ENCODE measurements at places on chromosomes 16 and 17. TPM values are rescaled to one million over a fixed set of nuclear protein-coding genes. Genes with fewer than 3 reads are reported as not detected.

DNA sequence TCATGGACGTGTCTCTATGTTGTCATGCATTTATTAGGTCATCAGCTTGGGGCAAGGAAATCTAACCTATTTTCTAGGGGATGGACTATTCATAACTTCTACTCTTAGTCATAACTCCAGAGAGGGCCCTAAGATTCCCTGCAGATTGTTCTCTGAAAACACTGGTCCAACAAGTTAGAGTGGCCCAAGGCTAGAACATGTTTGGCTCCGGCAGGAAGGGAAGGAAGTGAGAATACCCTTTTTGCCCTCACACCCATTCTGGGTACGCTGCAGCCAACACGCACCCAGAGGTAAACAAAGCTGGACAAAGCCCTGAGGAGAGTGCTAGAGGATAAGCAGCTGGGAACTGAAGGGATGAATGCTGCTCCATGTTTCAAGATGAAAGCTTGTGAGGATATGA, 9.9 kb downstream of the C16orf86 start:
- H3K27ac ChIP-seq, result no peak overlapping the region
- H3K4me3 ChIP-seq, result no peak overlapping the region
- H3K36me3 ChIP-seq, result no peaks in the 10 kb centered on the region
- no peak for DNase-seq

DNA sequence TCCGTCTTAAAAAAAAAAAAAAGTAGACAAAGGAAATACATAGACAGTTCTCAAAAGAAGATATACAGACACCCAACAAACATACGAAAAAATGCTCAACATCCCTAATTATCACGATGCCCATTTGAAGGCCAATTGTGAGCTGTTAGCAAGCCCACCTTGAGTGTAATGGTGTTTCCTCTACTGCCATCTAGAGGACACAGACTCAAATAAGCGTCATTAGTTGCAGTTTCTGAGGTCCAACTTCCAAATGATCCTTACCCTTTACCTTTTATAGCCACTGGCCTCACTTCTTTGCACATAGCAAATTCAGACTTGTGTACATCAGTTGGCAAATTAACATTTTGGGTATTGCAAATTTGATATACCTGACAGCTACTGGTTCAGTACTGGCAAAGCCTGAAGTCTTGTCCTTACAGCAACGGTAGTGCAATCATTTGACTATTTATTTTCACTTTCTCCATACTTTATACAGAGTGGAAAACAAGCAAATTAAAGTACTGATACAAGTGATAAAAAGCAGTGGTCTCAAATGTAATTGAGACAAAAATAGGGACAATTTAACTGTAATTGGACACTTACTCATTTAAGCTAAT, 536.3 kb upstream of the EEF2KMT start:
- no peaks in the 10 kb centered on the region for H3K27me3 ChIP-seq
- DNase-seq, result no peak
- no peaks in the 10 kb centered on the region for H3K4me1 ChIP-seq
- no peaks in the 10 kb centered on the region for H3K36me3 ChIP-seq
- no peak overlapping the region for H3K27ac ChIP-seq
- H3K4me3 ChIP-seq, result no peak overlapping the region

ZFP90 gene
- polyA plus RNA-seq, result 16.7 TPM

DNA sequence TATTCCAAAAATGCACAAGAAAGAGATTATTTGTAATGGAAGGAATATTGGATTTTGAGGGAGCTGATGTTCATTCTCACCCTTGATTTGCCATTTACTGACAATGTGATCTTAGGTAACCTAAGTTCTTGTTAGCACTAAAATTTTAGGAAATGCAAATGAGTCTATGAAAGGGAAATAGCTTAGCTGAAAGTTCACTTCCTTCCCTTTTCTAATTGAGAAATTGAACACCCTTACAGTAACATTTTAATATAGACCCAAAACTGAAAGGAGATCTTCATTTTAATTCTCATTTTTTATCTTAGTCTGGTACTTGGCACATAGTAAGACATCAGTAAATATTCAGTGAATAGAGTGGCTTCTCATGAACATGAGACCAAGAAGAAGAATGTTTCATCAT, 10.9 kb upstream of the WSB1 start:
- DNase-seq, result no peak
- no peak overlapping the region for H3K4me3 ChIP-seq
- peaks cover 1% of the 10 kb centered on the region for H3K4me1 ChIP-seq
- H3K27ac ChIP-seq, result no peak overlapping the region
- H3K27me3 ChIP-seq, result no peaks in the 10 kb centered on the region

GRCh38 chr17:47225911-47226688, 17.0 kb downstream of the MYL4 start:
- H3K27ac ChIP-seq, result no peak overlapping the region
- H3K4me1 ChIP-seq, result peaks cover 2% of the 10 kb centered on the region
- no peak for DNase-seq
- no peaks in the 10 kb centered on the region for H3K36me3 ChIP-seq

MSLN gene
- polyA plus RNA-seq, result 1.5 TPM

GRCh38 chr17:73874008-73874720, 229.9 kb upstream of the SDK2 start:
- H3K4me1 ChIP-seq, result no peaks in the 10 kb centered on the region
- H3K36me3 ChIP-seq, result no peaks in the 10 kb centered on the region

DNA sequence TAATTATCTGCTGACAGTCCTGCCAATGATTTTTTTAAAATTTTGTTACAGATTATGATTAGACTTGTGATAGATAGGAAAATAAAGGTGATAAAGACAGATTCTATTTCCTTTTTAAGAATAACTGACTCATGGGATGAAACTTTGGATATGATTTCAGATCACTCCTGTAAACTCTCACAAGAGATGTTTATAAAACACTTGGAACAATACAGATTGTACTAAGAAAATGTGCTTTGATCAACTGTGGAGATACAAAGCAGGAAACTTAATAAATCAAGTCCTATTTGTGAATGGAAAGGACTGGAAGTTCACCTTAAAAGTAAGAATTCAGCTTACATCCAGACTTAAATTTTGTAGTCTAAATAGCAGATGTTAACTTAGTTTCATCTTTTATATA, 21.4 kb downstream of the MRTFB start:
- H3K27ac ChIP-seq, result no peak overlapping the region
- H3K4me1 ChIP-seq, result peaks cover 2% of the 10 kb centered on the region
- H3K27me3 ChIP-seq, result no peaks in the 10 kb centered on the region
- no peaks in the 10 kb centered on the region for H3K36me3 ChIP-seq
- no peak overlapping the region for H3K4me3 ChIP-seq

GRCh38 chr16:65688301-65688700, 566.4 kb upstream of the CDH11 start:
- no peaks in the 10 kb centered on the region for H3K4me1 ChIP-seq
- no peak overlapping the region for H3K4me3 ChIP-seq
- no peaks in the 10 kb centered on the region for H3K27me3 ChIP-seq
- H3K27ac ChIP-seq, result no peak overlapping the region
- no peak for DNase-seq

- peaks cover 4% of the 10 kb centered on the region for H3K4me1 ChIP-seq
- no peak for DNase-seq
- H3K27ac ChIP-seq, result no peak overlapping the region
- H3K4me3 ChIP-seq, result peak overlapping the region; percentile 94
Observed at GRCh38 chr16:31072540-31073141, 1.4 kb downstream of the ZNF668 start.

XAF1 gene
- polyA plus RNA-seq, result 81.4 TPM

SMPD3 gene
- polyA plus RNA-seq, result 0.40 TPM

GRCh38 chr16:10497132-10498101, 83.0 kb downstream of the EMP2 start:
- H3K4me1 ChIP-seq, result no peaks in the 10 kb centered on the region
- no peak for DNase-seq
- no peaks in the 10 kb centered on the region for H3K36me3 ChIP-seq
- no peak overlapping the region for H3K4me3 ChIP-seq
- no peak overlapping the region for H3K27ac ChIP-seq
- no peaks in the 10 kb centered on the region for H3K27me3 ChIP-seq

IKZF3 gene
- 2.6 TPM for polyA plus RNA-seq

DNA sequence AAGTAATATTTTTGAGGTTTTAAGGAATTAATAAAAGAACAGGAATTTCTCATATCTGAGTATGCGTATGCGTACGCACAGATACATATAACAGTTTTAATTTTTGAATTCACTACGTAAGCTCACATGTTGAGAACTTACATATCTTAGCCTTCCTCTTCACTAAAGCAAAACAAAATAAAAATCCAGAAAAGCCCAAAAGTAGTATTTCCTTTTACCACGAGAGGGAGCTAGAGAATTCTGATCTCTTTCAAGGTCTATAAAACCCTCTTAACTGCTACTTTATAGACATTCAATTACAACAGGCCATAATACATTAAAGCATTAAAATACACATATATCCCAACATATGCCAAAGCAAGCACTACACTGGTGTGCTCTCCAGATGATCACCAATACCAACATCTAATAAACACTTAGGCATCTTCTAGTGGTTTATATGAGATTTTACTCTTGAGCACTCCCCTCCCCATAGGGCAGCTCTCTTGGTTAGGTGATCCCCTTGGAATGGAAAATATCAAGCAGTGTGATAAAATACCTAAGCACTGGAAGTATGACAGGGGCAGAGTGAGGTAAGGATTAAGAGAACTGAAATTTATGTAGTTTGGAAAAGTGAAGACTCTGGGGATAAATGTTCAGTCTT, 94.0 kb downstream of the SKAP1 start:
- H3K4me3 ChIP-seq, result no peak overlapping the region
- H3K27me3 ChIP-seq, result no peaks in the 10 kb centered on the region
- DNase-seq, result no peak
- no peak overlapping the region for H3K27ac ChIP-seq
- H3K4me1 ChIP-seq, result no peaks in the 10 kb centered on the region

DNA sequence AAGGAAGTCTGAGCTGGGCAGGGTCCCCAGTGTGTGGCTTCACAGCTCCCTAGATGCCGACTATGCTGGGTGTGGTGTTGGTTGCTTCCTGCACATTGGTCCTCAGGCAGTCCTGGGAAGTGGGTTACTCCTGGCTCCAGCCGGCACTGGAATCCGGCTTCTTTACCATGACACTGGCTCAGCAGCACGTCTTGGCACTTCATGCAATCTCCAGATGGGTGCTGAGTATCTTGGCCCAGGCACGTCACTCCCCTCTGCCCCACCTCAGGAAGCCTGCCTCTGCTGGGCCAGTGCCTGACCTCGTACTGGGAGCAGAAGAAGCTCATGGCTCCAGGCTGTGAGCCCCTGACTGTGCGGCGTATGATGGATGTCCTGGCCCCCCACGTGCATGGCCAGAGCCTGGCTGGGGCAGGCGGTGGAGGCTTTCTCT, 24.5 kb downstream of the FCSK start:
- H3K4me1 ChIP-seq, result no peaks in the 10 kb centered on the region
- peaks cover 3% of the 10 kb centered on the region for H3K36me3 ChIP-seq
- no peak overlapping the region for H3K4me3 ChIP-seq
- H3K27me3 ChIP-seq, result no peaks in the 10 kb centered on the region

ASPA gene
- 7.7 TPM for polyA plus RNA-seq

DNA sequence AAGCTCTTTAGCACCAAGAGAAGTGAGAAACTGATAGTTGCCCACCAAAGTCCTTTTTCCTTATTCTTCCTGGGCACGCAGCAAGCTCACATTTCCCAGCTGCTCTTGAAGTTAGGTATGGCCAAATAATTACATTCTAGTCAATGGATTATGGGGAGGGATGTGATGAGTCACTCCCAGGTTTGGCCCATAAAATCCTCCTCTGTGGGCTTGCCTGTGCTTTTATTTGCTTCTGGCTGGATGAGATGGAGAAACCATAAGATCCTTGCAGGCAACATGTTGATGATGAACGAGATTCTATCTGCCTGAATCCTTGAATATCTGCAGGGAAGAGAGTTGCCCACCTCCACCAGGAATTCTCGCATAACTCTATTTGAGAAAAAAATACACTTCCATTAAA, 568.3 kb upstream of the SALL1 start:
- no peaks in the 10 kb centered on the region for H3K4me1 ChIP-seq
- DNase-seq, result no peak
- no peaks in the 10 kb centered on the region for H3K27me3 ChIP-seq
- H3K36me3 ChIP-seq, result no peaks in the 10 kb centered on the region
- no peak overlapping the region for H3K4me3 ChIP-seq

PLEKHM1 gene
- 13.7 TPM for polyA plus RNA-seq

EXOC3L1 gene
- 0.32 TPM for polyA plus RNA-seq

DNA sequence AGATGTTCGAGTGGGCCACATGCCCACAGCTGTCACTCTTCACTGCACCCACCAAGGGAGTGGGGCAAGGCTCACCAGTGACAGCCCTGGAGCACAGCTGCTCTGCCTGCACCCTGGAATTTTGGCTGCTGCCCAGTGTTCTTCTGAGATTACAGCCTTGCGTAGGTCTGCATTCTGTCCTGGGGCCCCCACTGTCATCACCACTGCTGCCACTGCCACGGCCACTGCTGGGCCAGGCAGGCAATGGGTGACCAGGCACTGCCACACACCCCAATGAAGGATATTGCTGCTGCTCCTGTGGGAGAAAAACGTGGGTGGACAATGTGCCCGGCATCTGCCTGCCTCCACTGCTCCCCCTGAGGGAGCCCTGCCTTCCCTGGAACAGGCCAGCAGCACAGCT, 1717.0 kb downstream of the TP53TG3F start:
- DNase-seq, result no peak
- H3K27me3 ChIP-seq, result no peaks in the 10 kb centered on the region
- no peak overlapping the region for H3K4me3 ChIP-seq
- no peaks in the 10 kb centered on the region for H3K4me1 ChIP-seq
- H3K36me3 ChIP-seq, result no peaks in the 10 kb centered on the region
- no peak overlapping the region for H3K27ac ChIP-seq

All from ovary (tissue), 10 donors.